ENCODE measurements at places on chromosomes 12 and 14.

GRCh38 chr14:69354383-69355153 is 43.5 kb downstream of the ERH start:
- DNase-seq, result no peak

- DNase-seq, result no peak
These were observed 128.0 kb upstream of the RAP1B start for GRCh38 chr12:68482660-68483059.

- DNase-seq, result no peak
These were observed 159.5 kb downstream of the TMEM132C start for GRCh38 chr12:128426511-128426910.

GRCh38 chr12:120370343-120371243 is 1.6 kb upstream of the MSI1 start:
- no peak for DNase-seq

All from T-helper 17 cell (primary cell).